ENCODE measurements at places on chromosomes 3 and 15. TPM values are rescaled to one million over a fixed set of nuclear protein-coding genes. Genes with fewer than 3 reads are reported as not detected.

The GOLGA6L10 gene
- total RNA-seq = 0.63 TPM

The DCP1A gene
- 9.9 TPM for total RNA-seq

The MUC20 gene
- 0.28 TPM for total RNA-seq

The EFCC1 gene
- not detected for total RNA-seq

The AMT gene
- 1.2 TPM for total RNA-seq

GRCh38 chr3:42498034-42498433, 4.4 kb upstream of the VIPR1 start:
- DNase-seq = no peak

DNA sequence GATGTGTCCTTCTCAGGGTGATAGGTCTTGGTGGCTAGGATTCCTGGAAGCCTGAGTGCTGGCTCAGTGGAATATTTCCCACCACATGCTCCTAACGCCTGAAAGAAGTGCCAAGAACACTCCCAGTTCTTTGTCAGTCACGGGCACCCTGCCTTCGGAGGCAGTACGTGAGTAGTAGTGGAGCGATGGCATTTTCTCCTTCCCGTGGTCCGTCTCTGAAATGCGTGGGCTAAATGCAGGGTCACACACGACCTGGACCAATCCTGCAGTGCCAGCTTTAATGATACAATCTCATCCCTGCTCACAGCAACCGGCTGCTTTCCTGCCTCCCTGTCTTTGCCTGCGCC, 14.5 kb downstream of the H1-8 start:
- no peak for DNase-seq

- no peak for DNase-seq
Observed at GRCh38 chr15:71627188-71627587, 183.2 kb upstream of the NR2E3 start.

- DNase-seq = no peak
Observed at GRCh38 chr15:58574631-58575030, 142.8 kb downstream of the LIPC start.

GRCh38 chr15:83199288-83199687, 8.3 kb downstream of the HDGFL3 start:
- DNase-seq = no peak

DNA sequence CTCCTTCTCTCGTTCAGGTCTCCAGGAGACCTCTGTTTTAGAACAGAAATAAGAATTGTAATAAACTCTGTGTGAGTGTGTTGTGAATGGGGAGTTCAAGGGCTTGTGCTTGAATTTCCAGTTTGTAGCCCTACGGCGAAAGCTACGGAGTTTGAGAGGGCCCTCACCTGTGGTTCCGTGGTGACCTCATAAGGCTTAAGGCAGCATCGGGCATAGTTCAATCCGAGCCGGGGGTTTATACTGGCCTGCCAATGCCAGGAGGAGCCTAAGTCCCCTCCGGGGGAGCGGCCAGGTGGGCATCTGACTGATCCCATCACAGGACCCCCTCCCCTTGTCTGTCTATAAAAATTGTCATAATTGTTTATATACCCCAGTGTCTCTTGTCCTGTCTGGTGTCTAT, 43.7 kb downstream of the ZBTB11 start:
- no peak for DNase-seq

GRCh38 chr15:39084674-39085530, 496.0 kb upstream of the THBS1 start:
- no peak for DNase-seq

DNA sequence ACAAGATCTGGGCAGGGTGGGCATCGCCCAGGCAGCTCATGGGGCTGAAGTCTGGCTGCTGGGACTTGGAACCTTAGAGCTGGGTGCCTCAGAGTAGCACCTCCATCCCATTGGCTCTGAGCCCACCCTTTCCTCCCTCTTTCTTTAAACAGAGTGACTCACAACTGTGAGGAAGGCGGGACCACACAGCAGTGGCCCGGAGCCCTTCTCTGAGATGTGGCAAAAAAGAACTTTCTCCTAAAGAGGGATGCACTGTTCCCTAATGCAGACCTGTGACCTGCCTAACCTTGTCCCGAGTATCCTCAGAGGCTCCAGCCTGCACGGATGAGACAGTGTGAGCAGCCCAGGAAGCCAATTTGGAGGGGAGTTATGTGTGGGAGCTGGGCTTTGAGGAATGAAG, 23.6 kb downstream of the PRR20G start:
- no peak for DNase-seq

GRCh38 chr3:35664460-35664919, 25.2 kb downstream of the ARPP21 start:
- no peak for DNase-seq

- DNase-seq = no peak
Observed at GRCh38 chr3:11553436-11554235, 90.1 kb downstream of the VGLL4 start.

GRCh38 chr3:60759439-60759838, 491.8 kb downstream of the FHIT start:
- no peak for DNase-seq

DNA sequence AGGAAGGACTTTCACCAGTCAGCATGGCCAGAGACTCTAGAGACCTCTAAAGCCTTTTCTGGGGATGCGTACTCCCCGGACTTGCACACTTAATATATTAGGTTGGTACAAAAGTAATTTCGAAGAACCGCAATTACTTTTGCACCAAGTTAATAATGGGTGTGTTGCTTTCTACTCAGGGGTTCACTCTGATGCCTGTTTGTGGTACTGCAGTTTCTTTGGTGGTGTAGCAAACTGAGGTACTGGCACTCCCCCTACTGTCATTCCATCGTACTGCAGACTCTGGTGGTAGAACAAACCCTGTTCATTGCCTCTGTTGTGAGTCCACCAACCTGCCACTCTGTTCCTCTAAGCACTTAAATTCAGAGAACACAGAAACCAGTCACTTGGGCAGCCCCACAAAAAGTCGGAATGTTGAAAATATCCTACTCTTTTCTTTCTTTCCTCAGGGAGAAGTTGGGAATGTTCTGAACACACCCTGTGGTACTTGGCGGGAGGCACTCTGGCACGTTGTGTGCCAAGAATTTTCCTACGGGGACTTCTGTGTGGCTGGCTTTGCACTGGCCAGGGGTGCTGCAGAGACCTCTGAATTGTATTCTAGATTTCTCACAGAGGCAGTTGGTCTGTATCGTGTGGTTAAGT, 46.3 kb downstream of the GABRG3 start:
- peak; percentile 1 for DNase-seq

GRCh38 chr3:14371573-14372474, 30.6 kb upstream of the SLC6A6 start:
- no peak for DNase-seq

DNA sequence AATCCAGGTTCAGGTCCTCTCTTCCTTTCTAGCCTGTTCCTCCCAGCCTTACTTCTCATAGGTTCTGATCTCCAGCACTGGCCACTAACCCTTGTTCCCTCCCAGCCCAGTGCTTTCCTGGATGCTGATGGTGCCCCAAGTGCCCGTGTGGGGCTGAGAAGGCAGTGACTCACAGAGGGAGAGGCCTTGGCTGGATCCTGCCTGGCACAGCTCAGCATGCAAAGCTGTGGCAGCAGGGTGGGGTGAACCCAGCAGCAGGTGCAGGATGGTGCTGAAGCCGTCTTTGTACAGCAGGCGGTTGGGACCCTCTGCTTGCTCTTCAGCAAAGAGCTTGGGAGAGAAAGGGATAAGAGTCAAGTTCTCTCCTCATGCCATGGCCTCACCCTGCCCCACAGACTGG, 7.6 kb downstream of the LPCAT4 start:
- no peak for DNase-seq

DNA sequence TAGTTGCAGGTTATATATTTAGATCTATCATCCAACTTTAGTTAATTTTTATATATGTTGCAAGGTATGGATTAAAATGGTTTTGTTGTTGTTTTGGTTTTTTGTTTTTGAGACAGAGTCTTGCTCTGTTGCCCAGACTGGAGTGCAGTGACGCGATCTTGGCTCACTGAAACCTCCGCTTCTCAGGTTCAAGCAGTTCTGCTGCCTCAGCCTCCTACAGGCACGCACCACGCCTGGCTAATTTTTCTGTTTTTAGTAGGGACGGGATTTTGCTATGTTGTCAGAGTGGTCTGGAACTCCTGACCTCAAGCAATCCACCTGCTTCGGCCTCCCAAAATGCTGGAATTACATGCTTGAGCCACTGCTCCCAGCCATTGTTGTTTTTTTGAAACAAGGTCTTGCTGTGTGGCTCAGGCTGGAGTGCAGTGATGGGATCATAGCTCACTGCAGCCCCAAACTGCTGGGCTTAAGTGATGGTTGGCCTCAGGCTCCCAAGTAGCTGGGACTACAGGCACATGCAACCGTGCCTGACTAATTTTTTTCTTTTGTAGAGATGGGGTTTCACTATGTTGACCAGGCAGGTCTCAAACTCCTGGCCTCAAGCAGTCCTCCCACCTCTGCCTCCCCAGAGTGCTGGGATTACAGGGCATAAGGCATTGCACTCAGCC, 92.0 kb downstream of the ZNF609 start:
- DNase-seq = no peak

GRCh38 chr3:8485141-8485870, 16.3 kb upstream of the LMCD1 start:
- no peak for DNase-seq

GRCh38 chr3:77475507-77475906, 435.6 kb downstream of the ROBO2 start:
- no peak for DNase-seq

DNA sequence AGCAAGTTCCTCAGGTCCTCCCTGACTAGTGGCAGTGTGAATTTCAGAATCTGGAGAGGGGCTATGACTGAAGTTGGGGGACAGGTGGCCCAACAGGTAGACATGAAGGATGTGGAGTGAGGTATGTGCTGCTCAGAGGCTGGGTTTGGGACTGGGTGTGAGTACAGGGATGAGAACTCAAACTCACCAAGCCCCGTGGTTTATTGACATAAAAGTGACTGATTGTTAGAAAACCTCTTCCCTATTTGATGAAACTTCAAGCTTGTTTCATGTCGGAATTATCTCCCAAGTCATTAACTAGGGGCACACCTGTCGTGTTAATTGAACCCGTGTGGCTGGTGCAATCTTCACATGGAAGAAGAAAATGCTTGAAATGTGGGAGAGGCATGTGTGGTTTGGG, 27.1 kb downstream of the FGD5 start:
- no peak for DNase-seq

GRCh38 chr15:57680021-57680420, 26.5 kb upstream of the POLR2M start:
- peak; percentile 82 for DNase-seq

DNA sequence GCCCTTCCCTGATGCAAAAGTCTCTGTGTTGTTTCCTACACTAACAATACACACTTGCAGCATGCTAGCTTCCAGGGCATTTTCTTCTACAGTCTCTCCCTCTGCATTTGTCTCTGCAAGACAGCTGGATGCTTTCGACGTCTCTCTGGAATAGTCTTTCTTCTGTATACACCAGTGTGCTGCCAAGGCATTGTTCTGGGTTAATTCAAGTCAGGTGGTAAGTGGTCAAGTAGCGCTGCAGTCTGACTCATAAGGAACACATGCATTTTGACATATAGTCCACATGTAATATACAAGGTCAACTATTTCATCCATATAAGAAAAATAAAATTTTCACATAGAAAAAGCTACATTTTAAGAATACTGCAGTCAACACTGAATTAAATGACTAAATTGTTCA, 92.7 kb downstream of the MYLK start:
- DNase-seq = no peak

DNA sequence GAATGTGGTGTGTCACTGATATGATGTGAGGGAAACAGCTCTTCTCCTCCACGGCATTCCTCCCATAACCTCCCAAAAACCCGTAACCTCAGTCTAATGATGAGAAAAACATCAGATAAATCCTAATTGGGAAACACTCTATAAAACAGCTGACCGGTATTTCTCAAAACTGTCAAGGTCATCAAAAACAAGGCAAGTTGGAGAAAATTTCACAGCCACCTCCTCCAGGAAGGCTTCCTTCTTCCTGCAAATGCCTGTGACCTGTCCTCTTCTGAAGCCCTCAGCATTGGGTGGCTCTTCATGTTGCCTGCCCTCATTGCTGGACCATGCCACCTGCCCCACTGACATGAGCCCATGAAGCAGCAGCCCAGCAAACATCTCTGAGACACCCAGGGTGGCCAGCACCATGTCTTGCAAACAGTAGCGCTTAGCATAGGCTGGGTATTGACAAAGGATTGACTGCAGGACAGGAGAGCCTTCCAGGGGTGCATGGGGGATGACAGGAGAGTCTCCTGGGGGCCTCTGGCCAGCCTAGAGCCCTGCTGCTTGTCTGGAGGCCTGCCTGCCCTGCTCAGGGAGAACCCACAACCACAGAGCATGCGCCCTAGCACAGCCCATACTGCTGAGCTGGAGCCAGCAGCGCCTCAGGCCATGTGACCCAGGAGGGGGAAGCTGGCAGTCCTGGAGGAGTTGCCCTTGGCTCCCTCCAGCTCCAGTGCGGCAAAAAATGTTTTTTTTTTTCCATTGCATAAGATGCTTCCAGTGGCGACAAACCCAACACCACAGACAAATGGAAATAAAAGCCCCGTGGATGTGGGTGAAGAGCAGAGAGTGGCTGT, 49.7 kb downstream of the XXYLT1 start:
- DNase-seq = no peak

GRCh38 chr3:194404365-194405140, 5.5 kb upstream of the GP5 start:
- DNase-seq = no peak

- DNase-seq = no peak
Observed at GRCh38 chr3:183208260-183208659, 44.8 kb upstream of the B3GNT5 start.

DNA sequence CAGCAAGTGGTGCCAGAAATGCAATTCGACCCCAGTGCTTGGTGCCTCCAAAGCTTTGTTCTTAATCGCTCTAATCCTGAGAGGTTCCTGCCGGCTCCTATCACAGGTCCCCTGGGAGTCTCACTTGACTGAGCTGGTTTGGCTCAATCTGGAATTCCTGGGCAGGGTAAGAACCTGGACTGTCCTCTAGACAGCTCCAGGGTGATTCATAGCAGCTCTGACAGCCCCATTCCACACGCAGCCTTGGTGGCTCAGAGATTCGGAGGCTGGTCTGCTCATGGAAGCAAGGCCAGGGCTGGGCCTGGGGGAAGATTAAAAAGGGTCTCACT, 37.9 kb downstream of the MYO5C start:
- no peak for DNase-seq

- DNase-seq = no peak
Observed at GRCh38 chr15:71098920-71099319, 16.4 kb upstream of the THSD4 start.

- no peak for DNase-seq
Observed at GRCh38 chr3:105246536-105246935, 120.2 kb upstream of the ALCAM start.

Measured in foreskin keratinocyte (primary cell).